Temporal lobe (tissue), 4 donors: ENCODE measurements at places on chromosomes 6 and 20. TPM values are rescaled to one million over a fixed set of nuclear protein-coding genes. Genes with fewer than 3 reads are reported as not detected.

NKX2-2 gene
- total RNA-seq = 0.98 TPM

SNPH gene
- 13.5 TPM for total RNA-seq

TRIM31 gene
- not detected for total RNA-seq

RNF144B gene
- total RNA-seq = 2.0 TPM

CPNE5 gene
- total RNA-seq = 12.3 TPM

XKR7 gene
- 11.3 TPM for total RNA-seq

MYCT1 gene
- 3.0 TPM for total RNA-seq

POPDC3 gene
- total RNA-seq = 7.4 TPM

C20orf141 gene
- not detected for total RNA-seq

EGFL8 gene
- total RNA-seq = 6.6 TPM

DDO gene
- 0.25 TPM for total RNA-seq

GATA5 gene
- total RNA-seq = not detected

MLN gene
- total RNA-seq = not detected

PRDM13 gene
- not detected for total RNA-seq

NMBR gene
- 4.7 TPM for total RNA-seq

FLRT3 gene
- 46.0 TPM for total RNA-seq

MDFI gene
- total RNA-seq = 8.4 TPM

ASIP gene
- total RNA-seq = not detected
